ENCODE measurements at places on chromosomes 11 and 22. TPM values are rescaled to one million over a fixed set of nuclear protein-coding genes. Genes with fewer than 3 reads are reported as not detected.
A peak's percentile ranks its signal among the peaks of the same experiment; 100 is the strongest.

GRCh38 chr22:38266120-38266519 lies 6.7 kb downstream of the TMEM184B start:
- peaks cover 20% of the 10 kb centered on the region for H3K4me1 ChIP-seq
- no peaks in the 10 kb centered on the region for H3K36me3 ChIP-seq
- no peak for DNase-seq
- no peaks in the 10 kb centered on the region for H3K27me3 ChIP-seq
- H3K27ac ChIP-seq = no peak overlapping the region

DNA sequence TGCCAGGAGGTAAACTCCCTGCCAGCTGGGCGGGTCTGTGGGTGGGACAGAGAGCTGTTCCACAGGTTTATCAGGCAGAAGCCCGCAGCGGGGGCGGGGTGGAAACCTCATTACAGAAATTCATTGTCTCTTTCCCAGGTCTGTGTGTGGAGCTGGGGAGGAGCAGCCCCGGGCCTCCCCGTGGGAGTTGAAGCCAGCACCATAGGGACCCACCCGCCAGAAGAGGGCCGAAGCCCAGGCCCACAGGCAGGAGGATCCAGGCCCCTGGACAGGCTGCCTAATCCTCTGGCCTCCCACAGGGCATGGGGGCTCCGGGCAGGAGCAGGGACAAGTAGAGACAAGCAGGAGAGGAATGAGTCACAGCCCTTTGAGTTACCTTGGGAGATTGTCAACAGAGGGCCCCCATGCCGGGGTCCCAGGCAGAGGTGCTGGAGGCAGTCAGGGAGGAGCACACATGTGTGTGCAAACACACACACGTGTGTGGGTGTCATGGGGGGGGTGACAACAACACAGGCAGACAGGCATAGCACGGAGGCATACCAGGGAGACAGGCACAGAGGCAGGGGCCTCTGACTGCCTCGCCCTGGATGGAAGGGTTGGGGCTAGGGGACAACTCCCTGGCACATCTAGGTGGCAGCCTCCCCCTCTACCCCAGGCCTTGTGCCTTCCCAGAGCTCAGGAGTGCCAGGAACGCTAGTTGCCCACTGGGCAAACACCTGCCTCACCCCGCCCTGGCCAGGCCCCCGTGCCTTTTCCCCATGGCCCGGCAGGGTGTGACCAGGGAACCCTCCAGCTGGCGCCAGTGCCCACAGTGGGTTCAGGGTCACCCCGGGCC lies 1.4 kb downstream of the CDC42BPG start:
- no peaks in the 10 kb centered on the region for H3K27me3 ChIP-seq
- H3K4me3 ChIP-seq = no peak overlapping the region
- no peak overlapping the region for H3K27ac ChIP-seq

GRCh38 chr22:20652582-20652981 lies 121.3 kb upstream of the SERPIND1 start:
- no peaks in the 10 kb centered on the region for H3K36me3 ChIP-seq
- no peak for DNase-seq
- no peaks in the 10 kb centered on the region for H3K4me1 ChIP-seq
- no peak overlapping the region for H3K4me3 ChIP-seq
- H3K27me3 ChIP-seq = no peaks in the 10 kb centered on the region
- no peak overlapping the region for H3K27ac ChIP-seq

The TMPRSS5 gene
- polyA plus RNA-seq = not detected

DNA sequence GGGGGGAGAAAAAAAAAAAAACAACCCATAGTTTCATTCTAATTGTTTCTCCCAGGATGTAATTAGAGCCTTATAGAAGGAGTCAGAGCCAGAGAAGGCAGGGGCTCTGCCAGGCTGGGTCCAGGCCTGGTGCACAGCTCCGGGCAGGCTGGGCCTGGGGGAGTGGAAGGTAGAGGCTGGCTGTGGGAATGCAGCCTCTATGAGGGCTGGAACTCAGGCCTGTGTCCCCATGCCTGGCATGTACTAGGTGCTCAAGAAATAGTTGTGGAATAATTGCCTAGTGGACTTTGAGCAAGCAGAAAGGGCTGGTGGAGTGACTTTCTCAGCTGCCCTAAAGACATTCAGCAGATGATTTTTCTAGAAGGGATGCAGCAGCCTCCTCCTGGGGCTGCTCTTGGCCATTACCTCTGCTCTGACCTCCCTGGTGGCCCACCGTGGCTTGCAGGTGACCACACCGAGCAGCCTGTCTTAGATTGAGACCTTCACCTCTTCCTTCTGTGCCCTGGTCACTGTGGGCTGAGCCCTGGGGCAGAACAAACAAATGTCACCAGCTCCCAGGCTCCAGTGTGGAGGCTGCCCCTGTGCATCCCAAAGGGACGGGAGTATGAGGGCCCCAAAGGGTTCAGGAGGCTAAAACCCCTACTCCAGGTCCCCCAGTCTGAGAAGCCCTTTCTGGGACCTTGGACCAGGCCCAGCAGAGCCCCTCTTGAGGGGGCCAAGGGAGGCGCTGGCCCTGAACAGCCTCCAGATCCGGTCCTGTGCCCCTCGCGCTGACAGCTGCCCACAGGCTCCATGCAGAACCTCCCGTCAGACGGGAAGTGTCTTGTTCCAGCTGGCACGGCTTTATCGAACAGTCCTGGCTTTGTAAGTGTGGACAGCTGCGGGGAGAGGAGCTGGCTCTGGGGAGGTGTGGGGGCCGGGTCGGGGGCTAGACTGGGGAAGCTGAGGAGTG lies 18.8 kb downstream of the MYEOV start:
- no peaks in the 10 kb centered on the region for H3K36me3 ChIP-seq
- no peak for DNase-seq
- H3K27ac ChIP-seq = no peak overlapping the region
- H3K27me3 ChIP-seq = no peaks in the 10 kb centered on the region
- no peak overlapping the region for H3K4me3 ChIP-seq

The SSTR3 gene
- polyA plus RNA-seq = not detected

The IL18 gene
- polyA plus RNA-seq = 51.9 TPM

The OR51B5 gene
- not detected for polyA plus RNA-seq

- H3K4me1 ChIP-seq = peaks cover 18% of the 10 kb centered on the region
- no peaks in the 10 kb centered on the region for H3K27me3 ChIP-seq
- peak; percentile 85 for DNase-seq
- no peak overlapping the region for H3K4me3 ChIP-seq
- no peaks in the 10 kb centered on the region for H3K36me3 ChIP-seq
Measured at GRCh38 chr11:61922539-61922938, 5.2 kb upstream of the RAB3IL1 start.

The CECR2 gene
- polyA plus RNA-seq = not detected

DNA sequence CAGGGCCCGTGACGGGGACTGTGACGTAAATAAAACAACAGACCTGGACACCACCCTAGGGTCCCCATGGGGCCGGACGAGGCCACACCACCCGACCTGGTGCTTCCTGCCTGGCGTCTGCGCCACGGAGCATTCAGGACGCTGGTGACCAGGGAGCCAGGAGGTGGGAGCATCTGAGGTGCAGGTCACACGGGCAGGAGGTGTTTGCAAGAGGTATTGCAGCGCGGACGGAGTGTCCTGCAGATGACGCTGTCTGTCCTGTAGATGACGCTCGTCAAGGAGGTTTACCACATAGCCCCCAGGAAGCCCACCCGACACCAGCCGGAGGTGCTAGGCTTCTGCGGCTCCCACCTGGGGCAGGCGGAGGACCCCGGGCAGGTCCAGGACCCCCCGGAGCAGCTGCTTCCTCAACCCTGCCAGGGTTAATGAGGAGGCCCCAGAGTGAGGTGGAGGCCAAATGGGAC lies 986 bp upstream of the MUC5B start:
- DNase-seq = no peak
- H3K27me3 ChIP-seq = peaks cover 11% of the 10 kb centered on the region
- no peaks in the 10 kb centered on the region for H3K36me3 ChIP-seq

The OVCH2 gene
- polyA plus RNA-seq = 0.34 TPM
